Cardiac septum (tissue), 1 donor: ENCODE measurements at places on chromosomes 3 and 15.

GRCh38 chr15:66815318-66815717 lies 113.3 kb downstream of the SMAD6 start:
- no peak for DNase-seq

DNA sequence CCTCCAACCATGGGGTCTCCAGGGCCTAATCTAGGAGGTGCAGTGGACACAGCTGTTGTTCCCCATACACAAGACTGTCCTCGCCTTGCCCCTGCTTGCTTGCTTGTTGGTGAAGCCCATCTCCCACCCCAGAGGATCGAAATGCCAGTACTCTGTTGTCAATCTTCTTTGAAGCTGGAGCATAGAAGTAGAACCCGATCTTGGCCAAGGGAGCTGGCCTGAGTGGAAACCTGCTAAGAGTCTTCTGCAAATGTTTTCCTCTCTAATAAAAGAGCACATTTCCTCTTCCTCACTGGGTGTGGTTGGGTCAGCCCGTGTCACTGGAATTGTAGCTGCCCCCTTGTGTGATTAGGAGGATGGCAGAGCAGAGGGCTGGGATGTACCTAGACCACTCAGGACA lies 85.4 kb downstream of the HES1 start:
- no peak for DNase-seq

GRCh38 chr3:112089956-112090886 lies 4.0 kb downstream of the C3orf52 start:
- no peak for DNase-seq

DNA sequence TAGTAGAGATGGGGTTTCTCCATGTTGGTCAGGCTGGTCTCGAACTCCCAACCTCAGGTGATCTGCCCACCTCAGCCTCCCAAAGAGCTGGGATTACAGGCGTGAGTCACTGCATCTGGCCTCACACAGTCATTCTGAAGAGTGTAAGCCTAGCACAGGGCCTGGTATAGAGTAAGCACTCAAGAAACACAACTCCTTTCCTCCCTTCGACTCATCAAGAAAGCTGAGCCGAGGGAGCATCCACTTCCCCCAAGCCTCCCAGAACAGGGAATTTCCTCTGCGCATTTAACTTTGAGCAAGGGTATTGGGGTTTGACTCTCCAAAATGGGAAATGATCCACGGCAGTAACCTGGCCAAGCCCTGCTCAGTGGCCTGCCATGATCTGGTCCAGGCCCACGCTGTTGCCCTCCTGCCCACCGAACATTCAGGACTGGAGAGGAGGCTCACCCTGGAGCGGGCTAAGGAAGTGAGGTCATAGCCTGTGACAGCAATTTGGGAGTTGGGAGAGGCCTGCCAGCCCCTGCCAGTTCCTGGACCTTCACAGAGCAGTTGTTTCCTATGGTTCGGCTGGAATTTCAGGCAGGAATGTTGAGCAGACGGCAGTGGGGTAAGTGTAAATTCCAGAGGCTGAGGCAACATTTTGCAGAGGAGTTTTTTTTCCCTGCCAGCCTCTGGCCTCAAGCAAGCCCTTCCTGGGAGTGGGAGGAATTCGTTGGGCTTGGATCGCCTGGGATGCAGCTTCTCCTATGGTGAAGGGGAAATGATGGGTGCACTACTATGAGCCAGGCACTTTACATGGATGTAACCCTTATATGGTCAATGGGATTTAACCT lies 21.2 kb upstream of the SMAD3 start:
- no peak for DNase-seq

DNA sequence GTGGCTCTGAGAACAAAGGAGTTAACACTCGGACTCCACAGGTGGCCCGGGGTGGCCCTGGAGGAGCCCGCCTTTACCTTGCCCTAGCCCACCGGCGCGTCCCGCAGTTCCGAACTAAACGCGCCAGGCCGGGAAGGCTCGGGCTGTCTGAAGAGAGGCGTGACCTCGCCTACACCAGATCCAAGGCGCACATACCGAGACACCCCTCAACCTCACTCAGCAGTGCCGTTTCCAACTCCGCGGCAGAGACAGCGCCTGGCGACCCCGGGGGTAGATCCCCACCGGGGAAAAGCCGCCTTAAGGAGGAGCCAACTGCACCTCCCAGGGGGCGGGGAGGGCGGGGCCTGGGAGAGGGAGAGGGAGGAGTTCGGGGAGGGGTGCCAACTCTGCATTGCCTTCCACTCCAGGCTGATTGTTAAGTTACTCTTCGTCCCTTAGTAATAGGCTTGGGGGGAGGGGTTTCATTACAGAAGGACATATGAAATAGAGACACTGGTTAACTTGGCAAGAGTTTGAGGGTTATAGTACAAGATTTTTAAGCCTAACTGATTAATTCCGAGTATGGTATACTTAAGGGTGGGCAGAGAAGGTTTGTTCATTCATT lies at the start of gene DLG1:
Gene DLG1, minus strand, starts transcription at position 272 of the 604 bp plus-strand sequence. CDS start 1,408 bp downstream, outside the sequence.
- peak; percentile 87 for DNase-seq

DNA sequence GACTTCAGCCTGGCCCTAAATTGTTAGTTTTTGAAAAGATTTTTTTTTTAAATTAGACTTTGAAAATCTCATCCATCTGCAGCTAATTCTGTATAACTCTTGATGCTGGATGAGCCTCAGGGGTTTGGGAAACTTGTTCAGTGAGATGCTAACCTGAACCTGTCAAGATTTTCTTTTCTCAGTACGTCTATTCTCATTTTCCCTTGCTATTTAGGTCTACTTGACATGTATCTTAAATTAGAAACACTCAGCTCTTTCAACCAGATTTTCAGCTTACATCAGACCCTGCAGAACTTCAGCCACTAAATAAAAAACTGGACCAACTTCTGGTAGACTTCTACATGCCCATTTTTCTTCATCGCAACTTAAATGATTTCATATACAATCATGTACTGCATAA lies 61.4 kb downstream of the MFSD1 start:
- no peak for DNase-seq

DNA sequence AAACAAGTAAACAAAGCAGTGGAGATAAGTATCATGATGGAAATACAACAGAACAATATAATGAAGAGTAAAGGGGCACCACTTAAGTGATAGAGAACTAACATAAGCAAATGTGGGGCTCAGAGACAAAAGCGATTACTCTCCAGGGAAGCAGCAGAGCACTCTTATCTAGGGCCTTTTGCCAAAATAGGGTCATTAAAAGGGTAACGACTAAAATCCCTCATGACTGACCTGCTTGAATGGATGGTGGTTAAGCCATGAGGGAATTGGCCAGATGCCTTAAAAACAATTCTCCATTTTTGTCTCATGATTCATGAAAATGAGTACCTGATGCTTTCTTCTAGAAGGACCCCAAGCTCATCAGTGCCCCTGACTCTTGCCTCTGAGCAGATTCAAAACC lies 3.2 kb upstream of the SLC7A14 start:
- DNase-seq, result no peak

DNA sequence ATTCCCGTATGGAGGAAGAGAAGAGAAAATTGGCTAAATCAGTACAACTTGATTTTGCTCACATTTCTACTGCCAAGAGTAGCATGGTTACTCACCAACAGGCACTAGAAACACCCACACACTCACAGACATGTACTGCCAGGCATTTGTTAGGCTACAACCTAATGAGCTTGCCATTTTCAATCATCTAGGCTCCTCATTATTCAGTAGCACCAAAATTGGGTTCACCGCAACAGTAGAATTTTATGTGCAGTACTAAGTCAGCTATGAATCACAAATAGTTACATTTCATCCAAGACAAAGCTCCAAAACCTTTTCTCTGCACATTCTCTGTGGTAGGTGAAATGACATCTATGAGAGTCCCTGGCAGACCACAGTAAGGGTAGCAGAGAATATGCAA lies 15.0 kb upstream of the THUMPD3 start:
- DNase-seq, result no peak

DNA sequence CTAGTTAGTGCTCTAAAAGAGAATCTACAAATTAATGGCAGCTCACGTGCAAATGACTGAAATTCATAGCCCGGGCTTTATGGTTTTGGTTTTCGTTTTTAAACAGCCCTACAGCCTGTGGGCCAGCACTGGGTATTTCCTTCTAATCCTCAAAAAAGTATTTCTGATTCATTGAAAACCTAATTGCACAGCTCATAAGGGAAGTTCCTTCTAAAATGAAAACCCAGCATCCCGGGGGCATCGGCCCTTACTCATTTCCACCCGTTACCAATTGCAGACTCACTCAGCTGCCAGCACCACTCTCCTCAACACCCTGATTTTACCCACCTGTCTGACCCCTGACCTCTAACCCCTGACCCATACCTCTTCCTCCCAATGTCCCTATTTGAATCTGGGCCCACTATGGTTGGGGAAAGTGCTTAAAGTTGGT lies 59.5 kb upstream of the ZNF148 start:
- DNase-seq, result peak; percentile 5

GRCh38 chr3:181493423-181493822 lies 218.3 kb upstream of the SOX2 start:
- no peak for DNase-seq

DNA sequence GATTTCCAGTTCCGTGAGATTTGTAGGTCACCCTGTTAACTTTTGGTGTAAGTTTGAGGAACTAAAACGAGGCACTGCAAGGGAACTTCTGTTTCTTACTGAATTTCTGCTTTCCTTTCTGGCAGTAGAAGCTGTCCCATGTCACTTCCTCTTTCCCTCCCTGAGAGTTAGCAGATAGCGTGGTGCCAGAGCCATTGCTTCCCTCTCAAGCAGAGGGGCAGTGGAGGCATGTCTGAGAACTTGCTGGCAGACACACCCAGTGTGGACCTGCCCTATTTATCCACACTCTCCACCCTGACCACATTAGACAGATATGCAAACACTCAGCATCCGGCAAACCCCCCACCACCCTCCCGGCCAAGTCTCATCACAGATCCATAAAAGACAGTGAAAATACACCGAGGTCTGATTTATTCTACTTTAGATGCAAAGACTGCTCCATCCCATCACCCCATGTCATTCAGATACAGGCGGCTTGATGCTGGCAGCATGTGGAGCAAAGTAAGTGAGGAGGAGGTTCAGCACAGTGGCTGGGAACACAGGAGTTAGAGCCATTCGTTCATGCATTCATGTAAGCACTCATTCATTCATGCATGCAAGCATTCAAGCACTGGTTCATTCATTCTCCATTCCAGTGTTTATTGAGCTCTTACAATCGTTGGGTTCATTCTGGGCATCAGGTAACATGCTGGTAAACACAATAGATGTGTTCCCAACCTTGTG lies 324.7 kb downstream of the SHQ1 start:
- peak; percentile 80 for DNase-seq

DNA sequence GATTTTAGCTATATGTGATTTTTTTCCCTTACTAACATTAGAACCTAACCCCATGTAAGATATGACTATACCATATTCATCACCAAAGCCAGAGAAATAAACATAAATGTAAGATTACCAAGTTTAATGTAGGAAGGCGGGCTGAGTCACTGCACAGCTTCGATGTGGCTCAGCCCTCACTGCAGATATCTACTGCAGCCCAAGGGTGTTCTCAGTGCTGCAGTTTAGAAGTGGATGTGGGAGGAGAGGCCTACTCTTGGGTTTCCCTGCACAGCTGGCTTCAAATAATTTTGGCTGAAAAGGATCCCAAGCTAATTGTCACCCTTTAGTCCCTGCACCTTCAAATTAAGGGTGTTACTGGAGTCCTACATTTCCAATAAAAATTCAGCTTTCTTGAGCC lies 9.3 kb downstream of the ARPP19 start:
- DNase-seq, result no peak

- DNase-seq, result no peak
Measured at GRCh38 chr3:161649900-161650484, 153.4 kb downstream of the OTOL1 start.

DNA sequence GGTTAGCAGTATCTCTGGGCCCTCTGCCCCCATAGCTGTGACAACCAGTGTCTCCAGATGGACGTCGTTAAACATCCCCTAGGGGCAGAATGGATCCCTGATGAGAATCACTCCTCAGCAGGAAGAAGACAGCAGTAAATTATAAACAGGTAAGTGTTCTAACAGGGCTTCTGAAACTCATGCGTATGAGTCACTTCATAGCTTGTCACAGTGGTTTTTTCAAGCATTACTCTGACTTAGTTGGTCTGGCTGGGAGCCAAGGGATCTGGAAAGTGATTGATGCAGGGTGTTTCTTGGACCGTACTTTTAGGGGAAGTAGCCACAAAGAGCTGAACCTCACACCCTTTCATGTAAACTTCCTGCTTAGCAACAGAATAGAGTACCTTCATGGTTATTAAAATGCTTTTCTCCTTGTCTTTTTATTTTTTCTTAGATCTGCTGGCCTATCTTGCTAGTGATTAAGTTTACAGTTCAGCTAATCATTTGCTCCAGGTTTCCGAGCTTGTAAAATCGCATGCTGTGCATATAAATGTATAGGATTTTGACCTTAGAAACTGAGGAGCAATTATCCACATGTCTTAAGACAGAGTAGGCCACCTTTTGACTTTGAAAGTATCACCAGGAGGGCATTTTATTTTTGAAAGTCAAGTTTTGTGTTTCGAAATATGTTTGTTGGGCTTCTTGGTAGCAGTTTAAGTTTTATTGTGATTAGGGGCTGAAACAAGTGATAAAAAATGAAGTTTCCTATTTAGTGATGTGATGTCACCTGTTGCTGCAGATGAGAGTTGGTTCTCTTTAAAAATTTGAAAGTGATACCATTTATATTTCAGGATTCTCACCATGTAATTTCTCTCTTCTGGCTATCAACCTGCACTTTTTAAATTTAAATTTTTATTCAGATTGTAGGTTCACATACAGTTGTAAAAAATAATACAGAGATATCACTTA lies 333.9 kb downstream of the PTPRG start:
- DNase-seq, result no peak

DNA sequence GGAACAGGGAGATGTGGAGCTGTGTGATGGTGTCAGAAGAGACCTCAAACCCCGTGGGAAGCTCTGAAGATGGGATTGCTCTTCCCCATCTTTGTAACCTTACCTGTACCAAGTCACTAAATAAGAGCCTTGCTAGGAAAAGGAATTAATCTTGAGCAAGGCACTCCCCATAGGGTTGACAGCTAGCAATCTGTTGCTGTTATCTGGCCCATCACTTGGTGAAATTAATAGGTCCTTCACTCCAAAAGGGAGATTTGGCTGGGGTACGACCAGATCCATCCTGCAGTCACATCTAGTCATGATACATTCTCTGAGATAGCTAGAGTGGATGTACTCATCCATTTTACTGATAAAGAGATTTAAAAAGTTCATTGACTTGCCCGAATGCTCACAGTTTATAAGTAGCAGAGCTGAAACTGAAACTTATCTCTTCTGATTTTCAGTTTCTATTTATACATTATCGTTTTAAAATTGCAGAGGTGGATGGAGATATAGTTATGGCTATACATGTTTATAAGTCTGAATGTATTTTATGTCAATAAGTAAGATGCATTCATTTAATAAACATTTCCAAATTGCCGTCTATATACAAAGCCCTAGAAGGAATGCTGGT lies 299.1 kb upstream of the MCTP2 start:
- DNase-seq, result no peak

GRCh38 chr3:3771094-3771493 lies 28.1 kb upstream of the LRRN1 start:
- no peak for DNase-seq
